Activated naive CD8-positive, alpha-beta T cell treated with anti-CD3 and anti-CD28 coated beads, Interleukin-2, amount 10 ng/mL, durations not matched to agents 7 days and 5 days (primary cell): ENCODE measurements at places on chromosomes 6 and 20. TPM values are rescaled to one million over a fixed set of nuclear protein-coding genes. Genes with fewer than 3 reads are reported as not detected.

- no peak for DNase-seq
Observed at GRCh38 chr6:129750360-129750759, 40.4 kb upstream of the ARHGAP18 start.

The PDYN gene
- not detected for total RNA-seq

The CNKSR3 gene
- not detected for total RNA-seq

The AVP gene
- total RNA-seq, result not detected

GRCh38 chr20:59629141-59630045 is 25.1 kb downstream of the PHACTR3 start:
- no peak for DNase-seq

- no peak for DNase-seq
Observed at GRCh38 chr6:160956300-160957035, 35.1 kb upstream of the MAP3K4 start.

- DNase-seq, result no peak
Observed at GRCh38 chr20:59690976-59691375, 86.6 kb downstream of the PHACTR3 start.

- DNase-seq, result no peak
Observed at GRCh38 chr6:132695773-132696172, 18.1 kb downstream of the VNN1 start.
